Epithelial cell of esophagus (primary cell): ENCODE measurements at places on chromosomes 7 and 10.

- DNase-seq, result no peak
Measured at GRCh38 chr10:118629211-118629610, 33.8 kb upstream of the PRLHR start.

DNA sequence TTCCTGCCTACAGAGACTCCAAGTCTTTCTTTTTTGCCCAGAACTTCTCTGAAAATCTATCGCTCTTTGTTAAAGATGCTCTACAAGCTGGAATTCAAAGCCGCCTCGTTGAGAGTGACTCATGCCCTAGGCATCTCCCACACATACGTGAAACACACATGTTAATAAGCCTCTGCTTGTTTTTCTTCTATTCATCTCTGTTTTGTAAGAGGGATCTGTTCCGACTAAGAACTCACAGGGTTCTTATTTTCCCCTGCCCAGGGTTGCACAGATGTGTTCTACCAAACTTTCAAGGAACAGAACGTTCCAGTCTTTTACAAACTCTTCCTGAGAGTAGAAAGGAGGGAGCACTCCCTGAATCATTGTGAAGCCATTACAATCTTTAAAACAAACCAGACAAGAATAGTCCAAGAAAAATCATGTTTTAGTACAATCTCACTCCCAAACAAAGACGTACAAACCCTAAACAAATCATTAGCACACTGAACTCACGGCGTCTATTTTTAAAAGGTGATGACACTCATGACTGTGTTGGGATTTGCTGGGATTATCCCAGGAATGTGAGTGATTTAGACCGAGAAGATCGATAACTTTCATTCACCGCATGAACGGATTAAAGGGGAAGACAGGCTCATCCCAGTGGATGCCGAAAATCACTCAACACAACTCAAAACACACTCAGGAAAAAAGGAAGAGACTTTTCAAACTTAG, 55.3 kb upstream of the INPP5A start:
- peak; percentile 89 for DNase-seq

DNA sequence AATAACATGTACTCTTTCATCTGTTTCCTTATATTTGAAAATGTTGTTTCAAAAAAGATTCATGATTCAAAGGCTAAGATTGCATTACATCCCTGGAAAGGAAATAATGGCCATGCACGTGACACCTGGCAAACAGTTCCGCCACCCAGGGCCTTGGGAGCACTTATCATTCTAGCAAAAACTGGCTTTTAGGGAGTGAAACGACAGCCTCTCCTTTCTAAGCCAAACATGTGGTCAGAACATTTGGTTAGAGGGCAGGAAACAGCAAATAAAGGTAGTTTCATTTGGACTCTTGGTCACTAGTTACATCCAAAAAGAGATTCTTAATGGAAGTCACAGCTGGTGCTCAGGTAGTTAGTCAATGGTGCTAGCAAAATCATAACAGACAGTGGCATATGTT, 83.5 kb downstream of the FAS start:
- DNase-seq, result no peak

GRCh38 chr10:114616516-114616915, 41.6 kb downstream of the ABLIM1 start:
- no peak for DNase-seq

DNA sequence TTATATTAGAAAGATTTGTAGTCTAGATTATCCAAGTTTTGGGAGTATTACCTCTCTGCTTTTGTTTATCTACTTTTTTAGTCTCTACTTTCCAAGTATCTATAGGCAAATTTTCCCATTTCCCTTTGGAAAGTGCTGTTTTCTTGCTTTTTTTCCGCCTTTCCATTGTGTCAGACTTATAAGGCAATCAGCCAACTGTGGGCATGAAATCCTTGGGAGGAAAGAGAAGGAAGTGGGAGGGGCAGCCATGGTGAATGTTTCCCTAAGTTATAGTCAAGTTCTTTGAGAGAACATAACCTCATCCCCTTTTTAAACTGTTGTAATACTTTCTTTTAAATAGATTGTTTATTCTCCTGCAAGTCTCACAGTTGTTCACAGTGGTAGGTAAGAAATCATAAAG, 52.6 kb downstream of the PTEN start:
- peak; percentile 36 for DNase-seq

- DNase-seq, result no peak
Measured at GRCh38 chr7:75995052-75995471, 667 bp upstream of the TMEM120A start.

DNA sequence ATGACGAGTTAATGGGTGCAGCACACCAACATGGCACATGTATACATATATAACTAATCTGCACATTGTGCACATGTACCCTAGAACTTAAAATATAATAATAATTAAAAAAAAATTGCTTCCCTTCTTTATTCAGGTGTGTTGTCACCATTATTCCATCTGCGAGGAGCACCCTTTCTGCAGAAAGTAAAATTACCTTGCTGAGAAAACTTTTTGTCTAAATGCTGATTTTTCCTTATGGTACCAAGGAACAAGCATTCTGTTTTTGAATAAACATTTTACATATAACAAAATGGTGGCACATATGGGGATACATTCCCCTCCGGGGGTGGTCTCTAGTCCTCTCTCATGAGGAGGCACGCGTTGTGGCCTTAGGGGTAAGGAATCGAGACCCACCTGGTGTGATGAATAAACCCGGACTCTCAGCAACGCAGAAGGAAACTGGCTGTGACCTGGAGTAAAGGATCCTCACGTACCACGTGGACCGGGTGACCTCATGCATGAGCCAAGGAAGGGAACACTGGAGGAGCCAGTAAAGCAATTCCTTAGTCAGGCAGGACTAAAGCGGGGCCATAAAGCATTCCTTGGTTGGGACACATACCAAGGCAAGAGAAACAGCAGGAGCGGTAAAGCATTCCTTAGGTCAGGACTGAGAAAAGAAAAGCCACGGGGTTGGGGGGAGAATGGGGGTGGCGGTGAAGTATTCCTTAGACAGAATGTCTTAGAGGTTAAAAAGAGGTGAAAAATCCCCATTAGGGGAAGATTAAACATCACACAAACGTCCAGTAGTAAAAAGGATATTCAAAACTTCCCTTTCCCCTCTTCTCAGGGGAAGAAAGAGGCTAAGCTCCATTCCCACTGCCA, 20.8 kb upstream of the OPTN start:
- no peak for DNase-seq

DNA sequence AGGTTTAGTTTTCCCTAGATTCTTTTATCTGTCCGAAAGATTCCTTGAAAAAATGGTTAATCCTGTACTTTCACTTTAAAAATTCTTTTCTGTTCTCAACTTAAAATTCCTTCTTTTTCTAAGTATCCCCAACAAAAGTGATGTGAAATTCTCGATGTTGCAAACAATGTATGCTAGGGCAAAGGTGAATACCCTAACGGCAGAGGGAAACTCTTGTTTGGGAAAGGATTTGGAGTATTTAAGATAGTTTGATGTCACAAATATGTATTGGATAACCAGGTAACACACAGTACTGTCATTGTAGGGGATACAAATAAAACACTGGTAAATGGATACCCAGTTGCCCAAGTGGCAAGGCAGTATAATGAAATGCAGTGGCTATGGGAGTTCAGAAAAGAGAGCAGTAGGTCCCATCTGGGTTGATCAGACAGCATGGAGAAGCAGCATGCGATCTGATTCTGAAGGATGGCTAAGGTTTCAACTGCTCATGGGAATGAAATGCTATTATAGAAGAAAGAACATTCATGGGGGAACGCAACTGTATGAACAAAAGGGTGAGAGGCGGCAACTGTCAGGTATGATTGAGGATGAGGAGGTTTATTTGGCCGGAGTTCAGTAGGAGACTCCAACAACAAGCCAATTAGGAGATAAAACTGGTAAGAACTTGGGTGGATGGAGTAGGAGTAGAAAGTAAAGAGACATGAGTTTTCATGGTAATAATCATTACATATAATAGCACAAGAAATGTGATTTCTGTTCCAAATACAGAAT, 3.2 kb upstream of the EPC1 start:
- no peak for DNase-seq

- no peak for DNase-seq
Measured at GRCh38 chr7:54969208-54969967, 49.4 kb upstream of the EGFR start.

- peak; percentile 46 for DNase-seq
Measured at GRCh38 chr7:73612598-73613269, 11.6 kb downstream of the MLXIPL start.

DNA sequence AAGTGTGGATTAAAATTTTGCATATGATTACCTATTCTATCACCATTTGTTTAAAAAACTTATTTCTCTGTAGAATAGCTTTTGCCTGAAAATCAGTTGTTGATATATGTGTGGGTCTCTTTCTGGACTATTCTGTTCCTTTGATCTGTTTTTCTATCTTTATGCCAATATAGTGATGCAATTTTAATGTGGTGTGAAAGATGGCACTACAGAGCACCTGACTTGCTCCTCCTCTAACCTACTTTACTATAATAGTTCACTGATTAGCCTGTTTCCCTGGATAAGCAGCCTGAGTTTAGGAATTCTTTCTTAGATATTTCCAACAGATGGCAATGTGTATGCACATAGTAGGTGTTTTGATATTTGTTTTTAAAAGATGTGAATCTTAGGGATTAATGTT, 294.5 kb downstream of the AUTS2 start:
- no peak for DNase-seq

DNA sequence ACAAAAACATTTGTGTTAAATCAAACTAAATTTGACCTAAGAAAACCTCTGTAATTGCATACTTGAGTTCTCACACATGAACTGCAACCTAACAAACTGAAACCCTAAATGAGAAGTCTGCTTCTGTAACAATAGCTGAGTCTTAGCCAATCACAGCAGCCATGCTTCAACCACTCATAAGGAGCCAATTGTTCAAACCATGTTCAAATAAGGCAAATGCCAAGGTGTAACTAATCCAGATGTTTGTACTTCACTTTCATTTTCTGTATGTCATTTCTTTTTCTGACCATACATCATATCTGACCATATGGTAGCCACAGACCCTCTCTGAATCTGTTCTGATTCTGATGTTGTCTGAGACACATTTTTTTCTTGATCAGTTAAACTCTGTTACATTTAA, 47.5 kb upstream of the ANTXRL start:
- DNase-seq, result no peak

DNA sequence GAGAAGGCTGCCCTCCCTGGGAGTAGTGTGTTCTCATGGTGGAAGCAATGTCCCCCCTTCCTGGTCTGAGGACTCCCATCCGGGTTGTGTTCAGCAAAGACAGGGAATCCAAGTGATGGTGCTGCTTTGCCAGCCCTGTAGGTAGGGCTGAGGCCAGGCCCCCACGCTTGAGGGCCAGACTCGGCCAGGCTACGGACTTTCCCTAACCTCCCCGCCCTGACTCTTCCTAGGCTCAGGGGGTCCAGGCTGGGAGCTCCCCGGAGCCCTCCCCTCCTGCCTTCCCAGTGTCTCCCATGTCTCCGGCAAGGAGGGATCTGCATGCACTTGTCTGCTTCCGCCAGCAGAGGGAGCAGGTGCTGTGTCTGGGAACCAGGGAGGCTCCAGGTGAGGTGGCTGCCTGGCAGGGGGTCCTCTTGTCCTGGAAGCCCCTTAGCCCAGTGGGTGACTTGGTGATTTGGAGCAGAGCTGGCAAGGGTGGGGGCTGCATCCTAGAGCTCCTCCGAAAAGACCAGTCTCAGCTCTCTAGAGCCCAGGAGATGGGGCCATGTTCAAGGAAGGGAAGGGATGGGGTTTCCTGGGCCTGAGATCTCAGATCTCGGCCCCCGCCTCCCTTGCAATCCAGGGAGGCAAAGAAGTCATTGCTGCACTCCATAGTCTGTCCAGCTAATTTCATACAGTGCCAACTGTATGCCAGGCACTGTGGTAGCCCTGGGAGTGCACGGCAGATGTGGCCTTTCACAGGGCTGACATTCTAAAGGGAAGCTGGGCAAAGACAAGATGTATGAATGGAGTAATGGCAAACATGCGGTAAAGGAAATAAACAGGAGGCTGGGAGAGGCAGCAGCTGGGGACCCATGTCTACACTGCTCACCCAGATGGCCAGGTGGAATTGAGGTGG, 20.3 kb upstream of the SFRP5 start:
- DNase-seq, result peak; percentile 66

- no peak for DNase-seq
Measured at GRCh38 chr7:95493844-95494243, 8.1 kb downstream of the ASB4 start.

DNA sequence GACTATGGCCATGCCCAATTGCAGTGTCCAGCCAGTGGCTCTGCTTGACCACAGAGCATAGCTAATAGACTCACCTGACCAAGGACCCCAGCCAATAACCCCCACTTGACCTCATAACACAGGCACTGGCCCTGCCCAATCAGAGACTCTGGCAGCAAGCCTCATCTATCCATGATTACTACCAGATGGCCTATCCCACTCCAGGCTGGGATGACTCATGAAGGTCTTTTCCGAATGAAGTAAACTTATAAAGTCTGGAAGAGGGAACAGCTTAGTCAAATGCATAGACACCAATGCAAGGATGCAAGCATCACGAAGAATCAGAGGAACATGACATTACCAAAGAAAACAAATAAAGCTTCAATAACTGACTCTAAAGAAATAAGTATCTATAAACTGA, 141.4 kb downstream of the TMEM168 start:
- no peak for DNase-seq

GRCh38 chr7:145224775-145225174, 388.9 kb upstream of the TPK1 start:
- DNase-seq, result no peak

GRCh38 chr7:151060416-151061212, 1.2 kb downstream of the SLC4A2 start:
- DNase-seq, result peak; percentile 37

DNA sequence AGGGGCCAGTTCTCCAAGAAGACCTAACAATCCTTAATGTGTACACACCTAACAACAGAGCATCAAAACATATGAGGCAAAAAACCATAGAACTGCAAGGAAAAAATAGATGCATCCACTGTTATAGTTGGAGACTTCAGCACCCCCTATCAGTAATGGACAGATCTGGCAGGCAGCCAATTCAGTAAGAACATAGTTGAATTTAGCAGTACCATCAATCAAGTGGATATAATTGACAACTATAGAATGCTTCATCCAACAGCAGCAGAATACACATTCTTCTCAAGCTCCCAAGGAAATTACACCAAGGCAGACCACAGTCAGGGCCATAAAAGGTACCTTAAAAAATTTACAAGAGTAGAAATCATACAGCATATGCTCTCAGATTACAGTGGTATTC, 42.2 kb downstream of the POLL start:
- DNase-seq, result no peak

DNA sequence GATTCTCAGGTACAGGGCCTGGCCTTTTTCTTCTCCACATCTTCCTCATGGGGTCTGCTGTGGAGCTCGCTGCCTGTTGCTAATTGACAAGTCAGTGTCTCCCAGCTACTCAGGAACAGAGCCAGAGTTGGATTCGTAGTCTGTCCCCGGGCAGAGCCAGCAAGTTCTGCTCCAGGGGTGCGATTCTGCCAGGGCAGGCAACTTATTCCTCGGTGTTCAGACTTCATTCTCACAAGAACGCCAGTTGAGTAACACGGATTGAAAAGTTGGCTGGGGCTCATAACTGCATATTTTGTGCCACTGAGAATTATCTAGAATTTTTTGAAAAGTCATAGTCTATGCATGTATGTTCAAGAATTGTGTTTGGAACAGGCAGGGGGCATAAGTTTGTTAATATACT, 336.7 kb upstream of the NPVF start:
- DNase-seq, result no peak
